ENCODE measurements at places on chromosomes 1 and 21.

GRCh38 chr21:14748662-14749061 is 202.5 kb upstream of the SAMSN1 start:
- no peak for DNase-seq

DNA sequence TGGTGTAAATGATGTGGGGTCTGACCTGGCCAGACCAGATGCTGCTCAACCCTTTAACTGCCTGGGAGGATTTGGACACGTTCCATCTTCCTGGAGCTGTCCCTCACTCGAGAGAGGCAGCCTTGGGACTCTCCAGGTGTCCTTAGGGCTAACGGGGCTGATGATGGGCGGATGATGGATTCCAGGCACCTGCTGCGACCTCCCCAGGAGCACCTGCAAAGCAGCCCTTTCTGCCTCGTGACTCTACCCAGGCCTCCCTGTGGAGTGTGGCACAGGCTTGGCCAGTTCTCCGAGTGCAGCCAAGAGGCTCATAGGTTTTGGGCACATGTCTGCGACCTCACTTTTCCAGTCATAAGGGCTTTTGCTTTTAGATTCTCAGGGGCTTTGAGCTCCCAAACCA is 12.3 kb upstream of the TRIM17 start:
- DNase-seq: no peak

DNA sequence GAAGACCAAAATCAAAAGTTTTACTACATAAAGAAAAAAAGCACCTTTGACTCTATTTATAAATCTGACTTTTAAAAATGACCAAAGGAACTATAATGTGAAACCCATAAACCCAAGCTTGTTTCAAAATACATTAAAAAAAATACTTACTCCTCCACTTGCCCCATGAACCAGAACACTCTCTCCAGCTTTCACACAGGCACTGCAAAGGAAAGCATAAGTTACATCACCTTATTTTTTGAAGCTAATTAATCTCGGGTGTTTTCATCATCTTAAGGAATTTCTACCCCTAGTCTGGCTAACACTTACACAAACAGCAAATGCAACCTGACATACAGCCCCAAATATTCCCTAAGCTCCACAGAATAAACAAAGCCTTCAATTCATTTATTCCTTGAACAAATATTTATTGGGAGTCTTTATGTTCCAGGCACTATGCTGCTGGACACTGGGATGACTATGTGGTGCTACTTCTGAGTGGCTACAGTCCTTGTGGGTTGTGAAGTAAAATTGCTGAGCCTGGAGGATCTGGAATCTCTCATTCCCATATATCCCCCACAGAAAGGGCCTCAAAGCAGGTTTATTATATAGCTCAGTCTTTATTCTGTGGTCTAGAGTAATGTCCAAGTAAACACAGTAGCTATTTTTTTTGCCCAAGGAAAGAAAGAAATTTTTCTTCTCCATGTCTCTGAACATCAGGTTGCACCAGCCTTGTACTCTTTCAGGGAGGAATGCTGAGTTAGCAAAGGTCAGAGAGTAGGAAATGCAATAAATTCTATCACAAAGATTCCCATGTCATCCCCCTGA is 18.2 kb downstream of the CRYZ start:
- no peak for DNase-seq

DNA sequence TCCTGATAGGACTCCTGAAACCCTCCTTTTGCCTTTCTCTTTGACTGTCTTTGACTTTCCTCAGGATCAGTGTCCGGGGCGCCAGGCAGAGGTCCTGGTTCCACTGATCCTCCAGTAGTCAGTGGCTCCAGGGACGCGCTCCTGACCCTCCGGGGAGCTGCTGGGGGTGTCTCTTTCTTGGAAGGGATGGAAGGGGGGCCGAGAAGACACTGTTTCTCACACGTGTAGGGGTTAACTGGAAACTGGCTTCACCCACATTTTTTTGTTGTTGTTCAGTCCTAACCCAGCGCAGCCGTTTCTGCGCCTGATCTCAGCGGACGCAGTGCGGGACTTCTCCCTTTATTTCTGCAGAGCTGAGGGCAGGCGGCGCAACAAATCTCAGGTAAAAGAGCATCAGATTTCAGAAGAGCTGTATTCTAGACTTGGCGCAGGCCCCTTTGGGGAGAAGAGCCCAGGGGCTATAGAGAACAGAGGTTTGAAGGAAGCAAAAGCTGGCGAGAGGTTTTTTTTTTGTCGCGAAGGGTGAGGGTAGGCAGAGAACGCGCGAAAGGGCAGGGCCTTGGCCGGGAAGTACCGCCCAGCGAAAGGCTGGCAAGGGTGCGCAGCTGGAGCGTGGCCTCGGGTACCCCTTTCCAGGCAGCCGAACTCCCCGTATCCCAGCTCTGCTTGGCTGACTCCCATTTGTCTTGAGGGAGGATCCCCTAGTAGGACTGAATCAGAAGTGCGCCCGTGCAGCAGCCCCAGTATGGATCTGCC is 4.3 kb upstream of the LHX9 start:
- DNase-seq: no peak

DNA sequence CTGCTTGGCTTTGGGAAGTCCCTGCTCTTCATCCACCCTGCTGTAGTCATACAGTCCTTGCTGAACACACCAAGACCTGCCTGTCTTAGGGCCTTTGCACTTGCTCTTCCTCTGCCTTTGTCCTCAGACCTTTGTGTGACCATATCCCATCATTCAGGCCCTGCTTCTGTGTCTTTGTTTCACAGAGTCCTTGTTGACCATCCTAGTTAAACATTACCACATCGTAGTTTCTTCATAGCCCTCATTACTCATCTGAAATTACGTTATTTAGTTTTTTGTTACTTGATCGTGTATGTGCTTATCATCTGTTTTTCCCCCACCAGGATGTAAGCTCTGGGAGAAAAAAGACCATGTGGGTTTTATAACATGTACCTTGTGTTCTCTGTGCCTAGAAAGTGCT is 18.3 kb upstream of the SPRR5 start:
- no peak for DNase-seq

GRCh38 chr1:229535230-229535629 is 23.3 kb downstream of the ABCB10 start:
- no peak for DNase-seq

GRCh38 chr1:169892927-169893644 is 610 bp downstream of the SCYL3 start:
- no peak for DNase-seq

DNA sequence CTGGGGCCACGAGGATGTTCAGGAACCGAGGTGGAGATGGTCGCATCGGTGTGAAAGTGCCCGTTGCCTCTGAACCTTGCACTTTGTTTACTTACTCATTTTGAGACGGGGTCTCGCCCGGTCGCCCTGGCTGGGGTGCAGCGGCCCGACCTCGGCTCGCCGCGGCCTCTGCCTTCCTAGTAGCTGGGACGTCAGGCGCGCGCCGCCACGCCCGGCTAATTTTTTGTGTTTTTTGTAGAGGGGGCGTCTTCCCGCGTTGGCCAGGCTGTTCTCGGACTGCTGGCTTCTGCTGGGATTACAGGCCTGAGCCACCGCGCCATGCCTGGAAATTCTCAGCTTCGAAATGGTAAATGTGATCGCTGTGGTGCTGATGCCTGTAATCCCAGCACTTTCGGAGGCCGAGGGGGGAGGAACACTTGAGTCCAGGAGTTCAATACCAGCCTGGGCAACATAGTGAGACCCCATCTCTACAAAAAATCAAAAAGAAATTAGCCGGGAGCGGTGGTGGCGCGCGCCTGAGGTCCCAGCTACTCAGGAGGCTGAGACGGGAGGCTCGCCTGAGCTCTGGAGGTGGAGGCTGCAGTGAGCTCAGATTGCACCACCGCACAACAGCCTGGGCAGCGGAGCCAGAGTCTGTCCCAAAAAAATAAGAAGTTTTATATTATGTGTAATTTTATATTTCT is 684 bp upstream of the MRPL20 start:
- DNase-seq: no peak

GRCh38 chr1:116951200-116951935 is 41.7 kb downstream of the PTGFRN start:
- DNase-seq: no peak

GRCh38 chr1:116666187-116667077 is 1.1 kb downstream of the IGSF3 start:
- no peak for DNase-seq

GRCh38 chr1:69438056-69438795 is 129.5 kb upstream of the LRRC7 start:
- DNase-seq: no peak

GRCh38 chr21:43985690-43986251 is 26.3 kb upstream of the TRAPPC10 start:
- no peak for DNase-seq

DNA sequence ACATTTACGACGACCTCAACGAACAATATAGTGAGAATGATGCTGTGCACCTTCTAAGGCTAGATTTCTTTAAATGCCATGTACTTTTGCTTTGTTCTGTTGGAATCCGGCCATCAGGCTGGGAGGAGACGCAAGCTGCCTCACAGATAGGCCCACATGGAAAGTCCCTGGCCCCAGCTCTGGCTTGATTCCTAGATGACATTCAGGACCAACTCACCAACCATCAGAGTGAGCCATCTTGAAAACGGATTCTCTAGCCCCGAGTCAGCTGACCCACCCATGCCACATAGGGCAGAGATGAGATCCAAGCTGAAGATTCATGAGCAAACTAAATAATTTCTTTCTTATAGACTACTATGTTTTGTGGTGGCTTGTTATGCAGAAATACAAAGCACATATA is 164.4 kb downstream of the ZNF281 start:
- DNase-seq: no peak

- no peak for DNase-seq
Measured at GRCh38 chr21:31052489-31053142, 14.3 kb upstream of the KRTAP19-8 start.

DNA sequence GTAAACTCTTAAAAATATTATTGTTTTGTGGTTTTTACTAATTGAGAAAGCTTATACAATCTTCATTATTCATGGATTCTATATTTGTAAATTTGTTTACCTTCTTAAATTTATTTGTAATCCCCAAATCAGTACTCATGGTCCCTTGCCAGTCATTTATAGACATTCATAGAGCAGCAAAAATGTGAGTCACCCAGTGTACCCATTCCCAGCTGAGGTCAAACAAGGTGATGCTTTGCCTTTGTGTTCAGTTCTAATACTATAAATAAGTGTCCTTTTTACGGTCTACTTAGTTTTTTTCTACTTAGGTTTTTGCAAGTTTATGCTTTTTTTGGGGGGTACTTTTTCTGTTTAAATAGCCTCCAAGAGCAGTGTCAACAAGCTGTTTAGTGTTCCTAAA is 36.1 kb downstream of the SORT1 start:
- no peak for DNase-seq

- no peak for DNase-seq
Measured at GRCh38 chr1:184986250-184986649, 11.9 kb upstream of the NIBAN1 start.

- DNase-seq: no peak
Measured at GRCh38 chr1:61156576-61157467, 74.5 kb downstream of the NFIA start.

- DNase-seq: no peak
Measured at GRCh38 chr1:204263254-204263910, 49.6 kb upstream of the GOLT1A start.

DNA sequence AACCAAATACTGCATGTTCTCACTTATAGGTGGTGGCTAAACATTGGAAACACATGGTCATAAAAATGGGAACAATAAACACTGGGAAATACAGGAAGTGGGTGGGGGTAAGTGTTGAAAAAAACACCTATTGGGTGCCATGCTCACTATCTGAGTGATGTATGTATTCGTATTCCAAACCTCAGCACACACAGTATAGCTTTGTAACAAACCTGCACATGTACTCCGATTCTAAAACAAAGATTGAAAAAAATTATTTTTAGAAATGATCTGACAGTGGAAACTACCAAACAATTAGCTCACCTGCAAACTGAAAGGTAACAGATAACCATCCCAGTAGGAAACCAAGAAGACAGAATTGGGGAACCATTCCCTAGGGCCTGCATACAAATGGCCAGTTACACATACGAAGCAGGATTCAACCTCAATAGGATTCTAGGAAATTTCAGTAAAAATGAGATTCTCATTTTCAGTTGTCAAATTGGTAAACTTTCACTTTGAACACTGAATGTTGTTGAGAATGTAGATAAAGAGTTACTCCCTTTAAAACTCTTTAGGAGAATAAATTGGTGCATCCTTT is 88.1 kb upstream of the LRRC8D start:
- DNase-seq: no peak

DNA sequence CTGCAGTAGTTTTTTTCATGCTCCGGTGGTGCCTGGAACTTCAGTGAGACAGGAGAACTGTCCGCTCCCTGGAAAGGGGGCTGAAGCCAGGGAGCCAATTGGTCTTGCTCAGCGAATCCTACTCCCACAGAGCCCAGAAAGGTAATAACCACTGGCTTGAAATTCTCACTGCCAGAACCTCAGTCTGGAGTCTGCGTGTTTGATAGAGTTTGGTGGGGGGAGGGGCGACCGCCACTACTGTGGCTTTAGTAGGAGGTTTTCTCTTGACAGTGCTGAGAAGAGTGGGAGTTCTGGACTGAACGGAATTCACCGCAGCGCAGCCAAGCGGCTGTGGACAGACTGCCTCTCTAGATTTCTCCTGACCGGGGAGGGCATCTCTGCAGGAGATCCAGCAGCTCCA is 8.0 kb upstream of the OR2M3 start:
- DNase-seq: no peak

DNA sequence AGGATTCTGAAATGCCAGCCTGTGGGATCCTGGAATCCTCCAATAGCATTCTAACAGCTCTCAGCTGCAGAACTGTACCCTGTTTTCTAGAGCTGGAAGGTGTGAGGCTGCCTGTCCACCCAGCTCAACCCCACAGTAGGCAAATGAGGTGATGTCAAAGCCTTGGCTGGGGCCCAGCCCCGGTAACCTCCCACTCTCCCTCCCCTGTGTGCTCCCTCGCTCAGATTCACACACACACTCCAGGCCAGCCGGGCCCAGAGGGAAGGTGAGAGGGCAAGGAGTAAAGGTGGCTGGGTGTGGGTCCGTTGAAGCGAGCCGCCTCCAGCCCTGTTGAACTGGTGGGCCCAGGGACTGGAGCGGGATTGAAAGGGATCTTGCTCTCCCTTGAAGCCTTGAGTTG is at the start of gene BSND:
Gene BSND (plus strand): TSS at position 257 of the 400 bp plus-strand sequence. CDS start 254 bp downstream, outside the sequence.
- DNase-seq: no peak

DNA sequence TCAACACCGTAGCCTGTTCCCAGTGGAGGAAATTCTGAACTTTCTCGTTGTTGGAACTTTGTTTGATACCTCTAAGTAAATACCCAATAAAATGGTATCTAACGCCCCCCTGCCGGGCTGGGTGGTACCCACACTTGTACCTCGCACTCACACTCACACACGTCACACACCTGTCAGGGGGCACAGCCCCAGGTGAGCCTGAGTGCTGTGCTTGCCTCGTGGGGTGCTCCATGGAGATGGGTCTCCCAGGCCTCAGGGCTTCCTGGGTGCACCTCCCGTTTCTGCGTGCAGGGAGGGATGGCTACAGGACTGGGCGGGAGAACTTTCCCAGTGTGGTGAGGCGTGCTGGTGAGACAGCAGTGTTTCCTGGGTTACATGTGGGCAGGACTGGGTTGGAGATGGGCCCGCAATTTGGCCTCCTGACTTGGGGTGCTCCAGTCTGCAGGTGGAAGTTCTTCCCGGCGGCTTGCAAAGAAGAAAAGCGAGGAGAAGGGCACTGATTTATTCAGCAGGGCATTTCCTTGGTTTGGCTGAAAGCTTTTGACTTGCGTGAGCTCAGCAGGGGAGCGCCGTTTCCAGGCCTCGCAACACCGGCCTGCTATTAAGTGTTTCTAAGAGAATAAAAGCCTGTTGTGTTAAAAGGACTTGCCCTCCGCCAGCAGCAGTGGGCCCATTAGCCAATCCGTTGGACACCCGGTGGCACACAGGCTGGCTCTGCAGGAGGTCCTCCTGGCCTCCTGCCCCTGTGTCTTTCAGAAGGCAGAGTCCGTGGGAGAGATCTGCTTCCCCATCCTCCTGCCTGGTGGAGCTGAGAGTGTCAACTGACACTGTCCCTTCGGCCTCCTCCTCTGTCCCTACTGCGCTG is 79.7 kb downstream of the KIF26B start:
- DNase-seq: no peak
